GM12892 (cell line): ENCODE measurements at places on chromosomes 5 and 9.

GRCh38 chr5:173315495-173316338 lies 12.5 kb downstream of the STC2 start:
- no peak for DNase-seq

GRCh38 chr9:121354141-121354540 lies 15.9 kb downstream of the STOM start:
- DNase-seq = no peak

DNA sequence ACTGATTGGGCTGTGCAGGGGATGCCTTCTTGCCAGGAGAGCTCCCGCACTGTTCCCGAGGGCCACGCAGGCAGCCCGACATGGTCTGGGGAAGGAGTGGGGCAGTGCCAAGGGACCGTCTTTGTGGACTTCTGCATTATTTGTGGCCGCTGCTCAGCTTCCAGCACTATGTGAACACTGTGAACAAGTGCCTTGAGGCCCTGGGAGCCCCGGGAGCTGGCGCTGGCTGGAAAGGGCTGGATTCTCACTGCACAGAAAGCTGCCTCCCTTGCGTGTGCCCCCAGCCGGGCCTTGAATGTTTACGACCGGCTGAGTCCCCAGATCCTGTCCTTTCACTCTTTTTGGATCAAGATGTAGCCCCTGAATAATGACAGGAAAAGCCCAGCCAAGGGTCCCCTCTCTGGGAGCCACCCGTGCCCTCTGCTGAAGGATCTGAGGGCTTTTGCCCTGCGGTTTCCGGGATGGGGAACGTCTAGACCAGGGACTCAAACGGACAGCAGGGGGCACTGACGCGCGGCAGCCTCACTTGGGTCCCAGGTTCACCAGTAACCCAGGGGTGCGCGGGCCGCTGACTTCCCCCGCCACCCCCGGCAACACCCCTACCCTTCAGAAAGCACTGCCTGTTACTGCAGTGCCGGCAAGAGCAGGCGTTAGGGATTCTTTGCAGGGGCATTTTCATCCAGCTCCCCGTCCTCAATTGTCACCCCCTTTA lies 98.9 kb upstream of the FCN2 start:
- no peak for DNase-seq

DNA sequence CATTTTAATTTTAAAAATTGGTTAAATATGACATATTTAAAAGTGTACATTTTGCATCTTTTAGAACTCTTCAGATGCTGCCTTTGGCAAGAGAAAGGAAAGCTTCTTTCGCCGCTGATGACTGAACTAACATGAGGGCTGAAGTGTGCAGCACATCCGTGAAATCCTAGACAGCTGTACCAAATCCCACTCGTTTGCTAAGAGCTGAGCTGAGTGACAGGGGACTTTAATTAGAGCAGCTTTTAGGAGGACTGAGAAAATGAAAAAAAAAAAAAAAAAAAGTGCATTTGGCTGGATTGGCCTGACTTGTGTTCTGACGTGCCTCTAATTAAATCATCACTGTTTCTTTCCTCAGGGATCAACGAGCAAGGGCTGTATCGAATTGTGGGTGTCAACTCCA lies 271.3 kb downstream of the ARHGAP26 start:
- no peak for DNase-seq

DNA sequence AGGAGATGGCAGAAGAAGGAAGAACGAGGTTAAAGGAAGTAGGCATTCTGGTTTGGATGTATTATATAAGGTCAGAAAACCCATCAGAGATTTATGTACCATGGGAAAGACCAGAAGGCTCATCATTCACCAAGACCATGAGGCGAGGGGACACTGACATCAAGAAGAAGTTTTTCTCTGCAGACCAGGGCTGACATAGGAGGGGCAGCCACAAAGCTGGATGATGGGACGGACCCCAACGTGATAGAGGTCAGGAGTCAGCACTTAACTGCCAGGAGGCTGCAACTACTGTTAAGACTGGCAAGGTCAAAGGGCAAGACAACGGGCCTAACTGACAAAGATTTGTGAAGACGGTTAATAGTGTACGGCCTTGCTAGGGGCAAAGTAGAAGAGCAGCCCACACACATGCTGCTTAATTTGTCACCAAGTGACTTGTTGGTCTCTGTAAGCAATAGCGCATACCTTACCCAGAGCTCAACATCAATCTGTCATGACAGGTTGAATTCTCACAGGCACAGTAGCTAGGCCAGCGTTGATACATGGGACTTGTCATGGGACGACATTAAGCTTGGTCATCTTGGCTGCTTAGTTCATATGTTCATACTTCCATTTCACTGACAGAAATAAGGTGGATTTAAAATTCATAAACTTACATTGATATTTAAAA lies 579.7 kb upstream of the CDH10 start:
- no peak for DNase-seq

- DNase-seq = no peak
These were observed 1242.3 kb upstream of the WWC1 start for GRCh38 chr5:167049043-167049663.
